ENCODE measurements at places on chromosomes 2 and 18.

- no peak for DNase-seq
Observed at GRCh38 chr18:35246831-35247230, 6.0 kb downstream of the ZNF397 start.

GRCh38 chr18:25077038-25077943 is 274.7 kb downstream of the ZNF521 start:
- DNase-seq, result no peak

GRCh38 chr18:35816003-35816402 is 156.5 kb upstream of the RMP24 start:
- no peak for DNase-seq

DNA sequence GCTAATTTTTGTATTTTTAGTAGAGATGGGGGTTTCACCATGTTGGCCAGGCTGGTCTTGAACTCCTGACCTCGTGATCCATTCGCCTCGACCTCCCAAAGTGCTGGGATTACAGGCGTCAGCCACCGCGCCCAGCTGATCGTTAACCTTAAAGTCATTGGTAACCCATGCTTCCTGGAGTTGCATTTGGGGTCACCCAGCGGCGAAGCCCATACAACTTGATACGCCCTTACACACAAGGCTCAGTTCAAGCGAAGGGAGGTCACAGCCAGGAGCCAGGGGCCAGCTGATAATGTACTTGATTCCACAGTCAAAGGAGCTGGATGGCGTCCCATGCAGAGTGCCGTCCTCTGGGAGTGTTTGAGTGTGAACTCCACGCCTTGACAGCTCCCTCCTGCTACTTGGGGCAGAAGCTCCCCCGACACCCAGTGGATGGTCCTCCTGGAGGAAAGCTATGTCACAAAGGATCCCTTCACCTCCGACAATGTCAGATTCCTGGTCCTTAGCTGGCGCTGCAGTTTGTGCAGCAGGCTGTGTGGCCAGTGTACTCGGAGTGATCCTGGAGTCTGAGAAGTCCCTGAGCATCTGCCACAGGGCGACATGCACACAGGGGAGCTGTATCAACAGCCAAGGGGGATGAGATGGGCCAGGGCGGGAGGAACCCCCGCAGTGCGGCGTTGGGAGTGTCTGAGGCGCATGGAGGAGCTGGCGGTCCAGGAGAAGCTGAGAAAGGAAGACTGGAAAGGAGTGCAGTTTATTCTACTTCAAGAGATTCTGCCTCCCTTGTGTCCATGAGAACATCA is 7.9 kb downstream of the CLHC1 start:
- no peak for DNase-seq

DNA sequence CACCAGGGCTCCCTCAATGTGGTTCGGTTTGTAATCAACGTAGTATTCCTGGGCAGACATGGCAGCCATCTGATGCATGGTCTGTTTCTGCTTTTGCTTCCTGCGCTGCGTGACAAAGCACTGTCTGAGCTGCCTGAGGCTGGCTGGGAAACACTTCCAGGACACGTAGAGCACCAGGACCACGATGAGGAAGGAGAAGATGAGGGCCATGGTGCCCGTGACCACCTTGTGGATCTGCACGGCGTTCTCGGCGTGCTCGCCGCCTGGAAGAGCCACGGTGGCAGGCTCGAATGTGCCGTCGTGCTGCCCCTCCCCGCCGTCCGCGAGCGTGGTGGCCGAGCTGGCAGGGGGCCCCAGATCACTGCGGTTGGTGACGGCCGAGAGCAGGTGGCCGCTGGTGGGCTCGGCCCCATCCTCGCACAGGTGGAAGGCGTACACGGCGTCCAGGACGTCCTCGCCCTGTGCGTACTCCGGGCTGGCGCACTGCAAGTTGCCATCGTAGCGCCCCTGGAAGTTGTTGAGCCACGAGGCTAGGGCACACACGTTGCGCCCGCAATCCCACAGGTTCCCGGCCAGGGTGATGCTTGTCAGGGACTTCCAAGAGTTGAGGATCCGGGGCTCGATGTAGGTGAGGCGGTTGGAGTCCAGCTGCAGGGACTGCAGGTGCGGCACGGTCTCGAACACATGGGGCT is 2.1 kb downstream of the LRRTM1 start:
- DNase-seq, result no peak

GRCh38 chr18:69484699-69485396 is 84.2 kb downstream of the DOK6 start:
- no peak for DNase-seq

DNA sequence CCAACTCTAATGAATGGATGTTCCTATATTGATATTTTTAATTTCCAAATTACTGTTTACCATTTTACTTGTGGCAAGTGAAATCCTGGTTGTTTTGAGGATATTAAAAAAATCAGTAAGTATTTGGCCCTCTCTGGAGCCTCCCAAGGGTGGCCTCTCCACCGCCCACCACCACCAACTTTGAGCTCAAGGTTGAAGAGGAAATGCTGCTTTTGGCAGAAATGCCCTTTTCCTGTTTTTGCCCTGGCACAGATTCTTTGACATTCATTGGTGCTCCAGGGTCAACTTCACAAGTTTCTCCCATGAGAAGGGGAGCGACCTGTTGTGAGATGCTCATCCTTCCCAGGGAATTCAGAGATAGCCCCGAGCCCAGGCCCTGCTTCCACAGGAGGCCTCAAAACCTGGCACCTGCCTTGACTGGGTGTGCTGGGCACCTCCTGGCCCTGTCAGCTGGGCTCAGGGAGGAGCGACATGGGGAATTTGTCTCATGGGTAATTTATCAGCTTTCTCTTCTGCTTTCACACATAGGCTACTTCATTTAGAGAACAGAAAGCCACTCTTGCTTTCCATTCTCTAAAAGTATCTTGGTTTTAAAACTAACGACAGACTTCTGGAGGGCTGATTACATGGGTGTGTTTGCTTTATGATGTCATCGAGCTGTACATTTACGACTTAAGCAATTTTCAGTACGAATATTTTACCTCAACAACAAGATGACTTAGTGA is 6.9 kb downstream of the CD8A start:
- DNase-seq, result no peak

DNA sequence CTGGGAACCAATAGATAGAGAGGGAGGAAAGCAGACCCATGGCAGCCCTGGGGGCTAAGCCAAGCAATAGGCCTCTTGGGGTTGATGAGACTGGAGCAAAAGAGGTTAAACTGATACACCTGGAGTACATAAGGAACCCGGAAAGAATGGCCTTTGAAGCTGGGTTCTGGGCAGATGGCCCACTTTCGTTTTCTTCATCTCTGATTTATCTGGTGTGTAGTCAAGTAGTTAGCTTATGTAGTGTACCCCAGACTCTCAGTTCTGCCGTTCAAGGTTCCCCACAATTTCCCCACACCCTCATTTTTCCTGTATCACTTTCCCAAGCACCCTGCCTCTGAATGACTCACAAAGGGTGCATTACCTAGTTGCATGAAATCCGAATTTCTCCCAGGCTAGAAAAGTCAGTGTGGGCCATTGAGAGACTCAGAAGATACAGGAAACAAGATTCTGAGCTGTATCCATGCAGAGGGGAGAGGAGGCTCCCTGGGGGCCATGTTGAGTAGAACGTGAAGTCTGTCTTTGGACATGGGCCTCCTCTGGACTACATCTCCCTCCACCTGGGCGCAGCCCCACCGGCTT is 235.0 kb downstream of the LOXHD1 start:
- DNase-seq, result no peak

GRCh38 chr2:233033672-233034071 is 1.2 kb downstream of the NEU2 start:
- DNase-seq, result no peak

GRCh38 chr2:238970553-238971081 is 122.7 kb downstream of the TWIST2 start:
- peak; percentile 45 for DNase-seq

DNA sequence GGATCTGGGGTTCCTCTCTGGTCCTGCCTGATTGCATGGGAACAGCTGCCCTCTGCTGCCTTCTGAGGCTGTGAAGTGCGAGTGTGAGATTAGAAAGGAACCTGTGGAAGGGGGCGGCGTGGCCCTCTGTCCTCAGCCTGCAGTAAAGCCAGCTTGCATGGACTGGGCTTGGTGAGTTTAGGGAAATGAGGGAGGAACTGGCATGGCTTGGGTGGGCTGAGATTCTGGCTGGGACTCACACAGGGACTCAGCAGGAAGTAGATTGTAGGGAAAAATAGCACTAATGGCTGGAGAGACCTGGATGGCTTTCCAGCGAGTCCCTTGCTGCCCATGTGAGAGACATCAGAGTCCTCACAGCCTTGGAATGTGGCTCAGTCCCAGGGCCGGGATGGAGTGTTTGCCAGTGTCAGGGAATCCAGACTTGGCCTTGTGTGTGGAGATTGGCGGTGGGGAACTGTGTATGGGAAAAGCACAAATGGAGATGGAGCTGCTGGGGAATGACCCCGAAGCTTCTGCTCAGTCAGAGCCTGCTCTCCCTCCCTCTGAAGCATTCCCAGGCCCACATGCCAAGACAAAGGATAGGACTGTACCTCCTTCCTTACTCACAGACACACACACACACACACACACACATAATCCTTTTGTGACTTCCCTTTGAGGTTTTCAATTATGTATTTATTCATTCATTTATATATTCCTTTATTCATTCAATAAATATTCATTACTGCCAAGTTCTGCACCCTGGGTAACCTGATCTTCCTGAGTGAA is 115.4 kb downstream of the ACAA2 start:
- no peak for DNase-seq

DNA sequence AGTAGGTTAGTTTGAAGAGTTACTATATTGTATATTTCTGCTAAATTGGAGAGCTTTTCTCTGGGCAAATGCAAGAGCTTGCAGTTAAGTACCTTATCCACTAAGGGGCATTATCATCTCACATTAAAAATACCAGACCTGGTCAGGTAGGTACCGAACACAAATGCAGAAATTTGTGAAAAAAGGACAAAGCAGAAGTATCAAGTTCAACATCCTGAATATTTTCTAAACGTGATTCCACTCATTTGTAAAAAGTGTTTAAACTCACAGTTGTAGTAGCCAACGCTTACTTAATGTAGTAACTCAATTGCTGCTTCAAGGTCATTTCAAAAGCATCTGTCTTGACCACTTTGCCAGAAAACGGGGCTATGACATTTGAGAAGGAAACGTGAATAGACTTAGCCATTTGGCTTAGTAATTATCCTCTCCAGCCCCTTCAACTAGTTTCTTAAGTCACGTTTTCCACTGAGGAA is 52.1 kb downstream of the CYRIA start:
- DNase-seq, result no peak

DNA sequence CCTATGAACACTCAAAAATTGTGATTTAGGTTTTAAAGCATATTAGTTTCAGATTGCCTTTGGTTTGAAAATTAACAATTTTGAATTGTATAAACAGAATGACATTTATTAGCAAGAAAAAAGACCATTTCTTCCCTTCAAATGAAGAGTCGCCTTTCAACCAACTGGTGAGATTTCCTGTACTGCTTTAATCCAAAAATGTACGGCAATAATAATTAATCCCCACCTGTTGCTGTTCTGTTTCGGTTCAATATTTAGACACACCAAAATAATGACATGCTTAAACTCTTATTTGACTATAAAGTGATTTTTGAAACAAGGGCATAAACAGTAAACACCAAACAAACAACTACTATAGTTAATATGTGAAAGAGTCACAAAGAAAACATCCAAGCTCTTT is 39.6 kb downstream of the CHN1 start:
- DNase-seq, result no peak

- DNase-seq, result no peak
Observed at GRCh38 chr2:12352889-12353288, 363.8 kb upstream of the TRIB2 start.

GRCh38 chr2:238305965-238306671 is 14.2 kb upstream of the TRAF3IP1 start:
- DNase-seq, result no peak

GRCh38 chr2:189367343-189367742 is 73.9 kb upstream of the WDR75 start:
- no peak for DNase-seq
